ENCODE measurements at places on chromosomes 1 and 21.

GRCh38 chr1:213320191-213320870, 269.3 kb downstream of the RPS6KC1 start:
- no peak for DNase-seq

DNA sequence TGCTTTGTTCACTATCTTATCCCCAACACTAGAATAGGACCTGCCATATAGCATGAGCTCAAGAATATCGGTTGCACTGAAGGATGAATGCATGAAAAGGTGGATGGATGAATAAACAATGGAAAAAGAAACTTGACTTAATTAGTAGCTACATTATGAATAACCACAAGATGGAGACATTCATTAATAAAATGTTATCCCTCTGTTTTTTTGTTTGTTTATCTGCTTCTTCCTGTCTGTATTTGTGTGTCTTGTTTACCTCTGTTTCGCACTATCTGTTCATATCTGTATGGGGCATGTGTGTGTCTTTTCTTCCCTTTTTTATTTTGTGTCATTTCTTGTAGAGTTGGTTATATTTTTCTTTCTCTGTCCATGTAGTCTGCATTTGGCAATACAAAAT, 1.1 kb upstream of the OR14I1 start:
- no peak for DNase-seq

GRCh38 chr1:225454733-225455132, 26.9 kb upstream of the LBR start:
- DNase-seq = no peak

- no peak for DNase-seq
Observed at GRCh38 chr1:53174971-53175913, 21.4 kb upstream of the CPT2 start.

- DNase-seq = no peak
Observed at GRCh38 chr1:199089393-199090122, 450.7 kb downstream of the PTPRC start.

DNA sequence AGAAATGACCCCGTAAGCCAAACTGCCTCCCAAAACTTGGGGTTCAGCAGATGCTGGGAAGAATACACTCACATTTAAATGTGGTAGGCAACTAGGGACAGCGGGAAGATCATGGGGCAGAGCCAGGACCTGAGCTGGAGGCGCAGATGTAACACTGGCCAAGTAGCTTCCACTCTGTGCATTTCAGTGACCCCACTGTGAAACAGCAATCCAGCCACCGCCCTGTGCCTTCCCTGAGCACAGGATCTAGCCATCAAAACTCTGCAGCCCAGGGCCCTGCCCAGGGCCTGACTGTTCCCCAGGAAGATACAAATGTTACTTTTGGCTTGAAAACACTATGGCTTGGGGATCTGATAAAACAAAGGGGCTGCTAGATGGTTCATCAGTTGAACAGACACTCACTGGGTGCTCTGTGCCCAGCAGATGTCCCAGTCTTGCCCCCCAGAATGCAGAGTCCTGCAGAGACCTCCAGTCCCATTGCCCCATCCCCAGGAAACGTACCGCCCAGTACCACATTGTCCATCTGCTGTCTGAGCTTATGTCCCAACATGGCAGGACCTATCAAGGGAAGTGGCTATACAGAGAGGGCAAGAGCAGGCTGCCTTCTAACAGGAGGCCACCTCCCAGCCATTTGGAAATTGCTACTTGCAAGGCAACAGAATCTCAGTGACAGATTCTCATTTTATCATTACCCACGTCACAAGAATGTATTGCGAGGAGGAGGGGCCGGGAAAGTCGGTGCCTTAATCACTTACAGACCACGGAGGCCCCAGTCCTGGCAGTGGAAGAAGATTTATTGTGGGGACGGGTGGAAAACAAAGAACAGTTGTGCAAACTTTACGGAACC, 124.0 kb downstream of the DMRTB1 start:
- no peak for DNase-seq

DNA sequence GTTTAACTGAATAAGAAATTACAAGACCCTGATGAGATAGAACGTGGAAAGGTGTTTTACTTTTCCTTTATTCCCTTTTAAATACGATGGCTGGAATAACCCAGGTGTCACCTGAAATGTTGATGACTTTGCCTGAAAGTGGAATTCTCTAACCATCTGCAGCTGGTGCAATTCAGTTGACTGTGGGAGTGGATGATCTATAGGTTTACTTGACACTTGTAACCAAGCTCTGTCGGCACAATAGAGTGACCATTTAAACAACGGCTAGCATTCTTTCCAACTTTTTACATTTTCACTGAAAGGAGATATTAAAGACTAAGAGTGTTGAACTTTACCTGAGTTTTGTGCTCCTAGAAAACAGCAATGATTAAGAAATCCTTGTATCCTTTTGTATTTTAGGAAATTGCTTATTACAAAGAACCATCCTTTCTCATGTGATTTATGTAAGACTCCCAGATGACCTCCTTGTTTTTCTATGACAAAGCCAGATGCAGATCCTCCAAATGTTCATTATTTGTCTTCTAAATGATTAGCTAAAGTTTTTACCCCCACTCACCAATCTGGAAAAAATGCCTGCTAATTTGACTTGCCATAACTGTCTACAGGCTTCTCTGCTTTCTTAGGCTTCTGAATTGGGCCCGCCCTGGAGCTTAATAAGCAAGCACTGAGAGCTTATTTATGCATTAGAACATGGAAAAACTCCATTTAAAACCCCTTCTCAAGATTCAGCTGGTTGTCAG, 129.5 kb upstream of the LRRC7 start:
- DNase-seq = no peak

DNA sequence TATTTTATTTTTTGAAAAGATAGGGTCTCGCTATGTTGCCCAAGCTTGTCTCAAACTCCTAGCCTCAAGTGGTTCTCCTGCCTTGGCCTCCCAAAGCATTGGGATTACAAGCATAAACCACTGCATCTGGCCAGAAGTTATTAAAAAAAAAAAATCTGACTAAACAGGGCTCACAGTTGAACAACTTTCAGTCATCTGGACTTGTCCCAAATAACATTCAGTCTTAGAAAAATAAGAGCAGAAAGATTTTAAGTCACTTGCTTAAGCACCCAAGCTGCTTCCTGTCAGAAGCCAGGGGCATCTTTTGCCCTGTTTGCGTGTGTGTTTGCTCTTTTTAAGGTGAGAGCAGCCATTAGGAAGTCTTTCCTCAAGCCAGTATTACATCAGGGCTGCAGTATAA, 286.8 kb downstream of the LMO4 start:
- DNase-seq = no peak

DNA sequence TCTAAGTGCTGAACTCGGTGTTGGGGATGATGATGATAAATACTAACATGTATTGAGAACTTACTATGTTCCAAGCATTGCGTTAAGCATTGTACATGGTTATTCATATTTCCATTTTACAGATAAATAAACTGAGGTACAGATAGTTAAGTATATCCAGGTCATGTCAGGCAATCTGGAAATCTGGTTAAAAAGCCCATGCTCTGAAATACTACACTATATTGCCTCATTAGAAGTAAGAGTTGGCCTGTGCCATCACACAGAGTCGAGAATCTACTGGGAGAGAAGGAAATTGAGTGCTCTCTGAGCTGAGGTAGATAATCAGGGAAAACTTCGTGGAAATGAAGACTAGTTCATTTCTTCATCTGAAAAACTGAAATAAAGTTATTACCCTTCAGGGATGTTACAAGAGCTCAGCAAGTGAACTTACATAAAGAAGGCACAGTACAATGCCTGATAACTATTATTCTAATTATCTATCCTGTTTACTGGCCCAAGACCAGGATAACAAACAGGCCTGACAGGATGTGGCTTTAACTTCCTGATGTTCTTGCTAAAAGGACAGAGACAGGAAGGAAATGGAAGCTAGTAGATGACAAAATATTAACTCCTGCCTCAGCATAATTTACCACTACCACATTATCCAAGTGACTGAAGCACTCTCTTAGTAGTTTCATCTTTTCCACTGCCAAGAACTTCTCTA, 85.6 kb downstream of the EPS15 start:
- DNase-seq = no peak

DNA sequence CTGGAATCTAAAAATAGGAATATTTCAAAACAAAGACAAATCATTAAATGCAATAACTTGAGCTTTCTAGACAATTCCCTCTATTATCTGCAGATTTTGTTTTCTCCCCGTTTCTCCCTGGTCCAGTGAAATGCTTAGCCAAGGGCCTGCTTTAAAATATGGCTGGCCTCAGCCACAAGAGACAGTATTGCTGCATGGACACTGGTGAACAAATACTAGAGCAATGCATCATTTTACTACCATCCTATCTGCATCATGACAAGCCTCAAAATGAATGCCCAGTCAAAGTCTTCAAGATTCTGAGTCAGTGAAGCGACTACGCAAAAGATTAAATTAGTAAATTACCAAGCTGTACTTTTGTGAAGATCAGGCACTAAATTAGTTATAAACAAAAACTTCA, 80.5 kb downstream of the ENAH start:
- DNase-seq = no peak

GRCh38 chr1:162972773-162973172, 96.4 kb upstream of the RGS4 start:
- DNase-seq = no peak

DNA sequence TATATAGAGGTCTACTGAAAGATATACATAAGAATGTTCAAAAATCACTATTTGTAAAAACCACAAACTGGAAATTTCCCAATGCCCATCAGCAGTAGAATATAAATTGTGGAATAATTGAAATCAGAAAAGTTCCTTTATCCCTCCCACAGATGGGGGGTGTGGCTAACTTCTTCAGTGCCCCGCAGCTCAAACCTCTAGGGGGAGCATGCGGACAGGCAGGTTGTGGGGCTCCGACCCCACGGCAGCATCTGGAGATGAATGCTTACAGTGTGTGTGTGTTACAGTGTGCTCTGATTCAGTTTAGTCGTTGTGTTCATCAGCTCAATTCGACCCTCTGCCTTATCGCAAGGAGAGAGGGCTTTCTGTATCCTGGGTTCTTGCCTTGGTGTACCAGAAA, 262.1 kb upstream of the LRRC7 start:
- no peak for DNase-seq

DNA sequence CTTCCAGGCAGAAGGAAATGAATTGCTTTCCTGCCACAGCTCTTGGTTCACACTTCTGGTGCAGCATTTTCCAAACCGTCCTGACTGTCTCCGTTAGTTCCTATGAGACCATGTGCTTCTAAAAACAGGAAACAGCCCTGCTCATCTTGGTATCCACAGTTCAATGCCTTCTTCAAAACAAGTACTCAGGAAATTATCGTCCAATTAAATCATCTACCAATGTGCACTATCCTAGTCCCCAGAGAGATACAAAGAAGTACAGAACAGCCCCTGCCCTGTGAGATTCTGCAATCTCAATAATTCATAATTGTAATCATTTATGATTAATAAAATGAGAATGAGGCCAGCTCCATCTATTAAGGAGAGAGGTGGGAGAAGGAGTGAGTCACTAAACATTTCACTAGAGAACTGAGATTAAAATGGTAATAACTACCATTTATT, 11.2 kb downstream of the CLEC20A start:
- no peak for DNase-seq

DNA sequence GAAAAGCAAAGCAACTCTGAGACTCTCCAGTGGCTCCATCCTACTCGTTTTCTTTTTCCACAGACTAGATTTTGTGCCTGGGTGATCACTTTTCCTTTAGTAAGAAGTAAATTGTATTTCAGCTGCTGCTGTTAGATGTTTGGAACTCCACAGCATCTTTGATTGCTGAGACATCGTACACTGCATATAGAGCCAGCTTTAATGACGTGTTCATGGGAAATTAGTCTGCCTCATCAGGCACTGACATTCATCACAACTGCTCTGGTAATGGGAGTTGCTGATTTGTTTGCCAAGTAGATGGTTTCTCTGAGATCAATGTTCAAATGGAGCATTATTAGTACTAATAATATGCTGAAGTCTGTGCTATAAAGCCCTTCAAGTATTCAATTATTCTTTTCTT, 573.8 kb upstream of the NR5A2 start:
- no peak for DNase-seq

- DNase-seq = no peak
Observed at GRCh38 chr1:232110281-232111090, 483.9 kb downstream of the DISC1 start.

DNA sequence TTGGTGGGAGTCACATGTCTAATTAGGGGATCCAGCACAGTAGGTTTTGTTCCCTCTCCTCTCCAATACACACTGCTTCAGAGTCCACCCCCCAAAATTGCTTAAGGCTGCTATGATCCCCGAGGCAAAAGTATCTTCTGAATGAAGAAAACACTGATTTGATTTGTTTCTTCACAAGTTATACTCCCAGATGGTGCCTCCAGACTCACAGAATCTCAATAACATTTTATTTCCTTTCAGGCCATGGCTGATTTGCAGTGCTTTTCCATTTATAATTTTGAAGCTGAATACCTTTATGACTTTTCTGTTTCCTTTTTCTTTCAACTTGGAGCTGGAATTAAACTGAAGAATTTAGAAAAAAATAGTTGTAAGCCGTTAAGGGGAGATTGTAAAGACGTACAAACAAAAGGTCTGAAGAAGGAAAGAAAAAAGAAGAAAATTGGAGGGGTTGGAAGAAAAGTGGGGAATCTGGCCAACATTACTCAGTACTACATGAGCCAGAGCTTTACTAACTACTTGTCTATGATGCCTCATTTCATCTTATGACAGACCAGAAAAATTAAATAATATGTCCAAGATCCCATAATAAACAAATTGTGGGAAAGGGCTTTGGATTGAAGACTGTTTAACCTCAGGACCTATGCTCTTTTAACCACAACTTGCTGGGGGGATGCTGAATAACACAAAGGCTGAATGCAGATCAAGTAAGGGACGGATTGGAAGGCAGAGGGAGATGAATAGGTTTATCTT, 75.9 kb downstream of the NUF2 start:
- DNase-seq = no peak

- no peak for DNase-seq
Observed at GRCh38 chr1:33032126-33032869, 4.4 kb downstream of the AK2 start.

- DNase-seq = no peak
Observed at GRCh38 chr1:99173282-99173681, 91.0 kb upstream of the PLPPR4 start.

DNA sequence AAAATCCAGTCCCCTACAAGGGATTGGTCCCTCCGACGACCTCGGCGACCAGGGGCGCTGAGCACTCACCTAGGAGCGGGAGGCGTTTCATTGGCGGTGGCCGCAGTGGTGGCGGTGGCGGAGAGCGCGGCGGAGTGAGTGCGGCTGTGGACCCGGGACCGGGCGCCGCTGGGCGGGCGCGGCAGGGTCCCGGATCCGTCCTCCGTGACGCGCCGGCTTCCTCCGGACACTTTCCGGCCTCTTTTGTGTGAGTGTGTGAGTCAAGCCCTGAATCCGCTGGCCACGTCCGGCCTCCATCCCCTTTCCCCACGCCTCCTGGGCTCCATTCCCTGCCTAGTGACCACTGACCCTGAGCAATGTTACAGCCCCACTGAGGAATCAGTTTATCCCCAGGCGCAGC, at the start of gene ADGRL4:
Gene ADGRL4, minus strand, starts transcription at position 167 of the 400 bp plus-strand sequence. Its CDS starts 76 bp downstream, at position 91.
- no peak for DNase-seq

- no peak for DNase-seq
Observed at GRCh38 chr21:32314806-32315205, 16.2 kb downstream of the MRAP start.

DNA sequence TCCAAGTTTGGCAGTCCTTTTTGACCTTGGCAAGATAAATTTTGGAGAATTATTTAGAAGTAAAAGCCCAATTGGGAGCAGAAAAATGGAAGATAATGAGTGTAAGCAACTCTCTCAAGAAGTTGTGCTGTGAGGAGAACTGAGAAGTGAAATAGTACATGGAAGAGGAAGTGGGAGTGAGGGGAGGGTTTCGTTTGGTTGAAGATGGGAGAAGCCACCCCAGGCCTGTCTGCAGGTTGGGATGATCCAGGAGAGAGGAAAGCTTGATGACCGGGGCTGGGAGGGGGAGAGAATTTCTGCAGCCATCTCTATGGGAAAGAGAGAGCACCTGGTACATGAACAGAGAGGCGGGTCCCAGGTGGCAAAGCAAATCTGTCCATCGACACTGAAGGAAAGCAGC, 8.6 kb upstream of the RCAN1 start:
- no peak for DNase-seq
